CD4-positive, alpha-beta T cell treated with Interleukin-6 for 4 hours (primary cell): ENCODE measurements at places on chromosomes 2 and 18.

DNA sequence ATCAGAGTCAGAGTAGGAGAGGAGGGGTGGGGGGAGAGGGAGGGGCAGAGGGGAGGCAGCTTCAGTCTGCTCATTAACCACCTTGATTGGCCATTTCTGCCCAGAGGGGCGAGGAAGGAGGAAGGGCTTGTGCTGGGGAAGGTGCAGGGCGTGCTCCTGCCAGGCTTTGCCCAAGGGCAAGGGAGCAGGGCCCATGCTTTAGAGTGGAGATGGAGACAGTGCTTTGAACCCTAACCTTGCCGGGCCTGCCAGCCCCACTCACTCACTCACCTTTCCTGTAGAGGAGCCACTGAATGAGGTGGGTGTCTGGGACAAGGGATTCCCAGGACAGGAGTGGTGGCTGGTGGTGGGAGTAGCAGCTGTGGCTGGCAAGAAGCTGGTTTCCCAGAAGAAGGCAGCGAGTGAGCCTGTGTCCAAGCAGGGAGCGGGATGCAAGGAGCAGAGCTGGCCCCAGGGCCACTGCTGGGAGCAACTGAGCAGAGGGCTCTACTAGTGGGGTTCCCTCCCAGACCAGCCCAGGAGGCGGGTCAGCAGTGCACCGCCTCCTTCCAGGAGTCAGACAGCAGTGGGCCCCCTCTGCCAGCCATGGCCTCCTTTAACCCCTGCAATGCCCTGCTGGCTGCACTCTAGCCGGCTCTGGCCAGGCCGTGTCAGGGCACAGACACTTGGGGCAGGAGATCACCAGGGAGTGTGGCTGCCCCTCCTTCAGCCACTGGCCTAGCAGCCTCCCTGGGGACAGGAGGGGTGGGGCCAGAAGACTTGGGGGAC is 3.6 kb upstream of the RUFY4 start:
- DNase-seq, result no peak

DNA sequence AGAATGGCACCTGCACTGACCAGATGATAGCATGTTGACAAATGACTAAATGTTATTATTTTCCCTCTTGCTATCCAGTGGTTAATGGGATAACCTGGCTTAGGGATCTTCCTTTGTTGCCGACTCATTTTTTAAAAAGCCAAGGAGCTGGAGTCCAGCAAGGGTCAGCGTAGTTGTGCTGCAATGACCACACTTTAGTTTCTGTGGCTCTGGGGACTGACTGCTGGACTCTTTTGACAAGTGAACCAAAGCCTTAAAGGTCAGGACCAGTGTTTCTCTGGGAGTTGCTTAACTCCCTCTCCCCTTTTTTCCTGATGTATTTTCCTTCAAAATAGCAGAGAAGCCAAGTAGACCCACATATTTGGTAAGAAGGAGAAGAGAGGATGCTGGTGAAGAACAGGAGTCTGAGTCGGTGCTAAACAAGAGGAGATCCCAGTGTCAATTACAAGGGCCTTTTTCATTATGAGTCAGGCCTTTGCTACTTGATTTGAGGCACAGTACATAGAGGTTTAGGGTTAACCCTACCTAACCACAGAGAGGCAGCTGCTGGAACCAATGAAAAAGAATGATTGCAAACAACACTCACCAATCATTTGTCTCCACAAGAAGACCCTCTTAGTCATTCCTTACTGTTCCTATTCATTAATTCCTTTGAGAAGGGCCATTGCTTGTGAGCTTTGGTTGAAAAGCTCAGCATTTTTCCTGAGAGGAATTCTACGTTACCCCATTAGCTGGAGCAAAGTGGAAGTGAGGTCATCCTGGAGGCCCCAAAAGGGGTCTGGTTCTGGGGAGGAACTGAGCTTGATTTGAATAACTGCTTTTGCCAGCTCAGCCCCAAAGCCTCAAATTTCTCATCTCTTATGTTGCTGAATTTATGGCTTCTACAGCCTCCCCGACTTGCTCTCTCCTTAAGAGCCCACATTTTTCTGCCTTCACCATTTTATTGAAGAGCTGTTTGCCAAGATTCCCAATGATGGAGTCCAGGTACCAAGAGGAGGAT is 137.6 kb upstream of the HNMT start:
- no peak for DNase-seq

- no peak for DNase-seq
Observed at GRCh38 chr2:178282075-178282815, 87.9 kb downstream of the OSBPL6 start.

- no peak for DNase-seq
Observed at GRCh38 chr18:75113455-75113854, 95.5 kb downstream of the PTGR3 start.

GRCh38 chr2:128535953-128536352 is 217.3 kb upstream of the HS6ST1 start:
- no peak for DNase-seq

DNA sequence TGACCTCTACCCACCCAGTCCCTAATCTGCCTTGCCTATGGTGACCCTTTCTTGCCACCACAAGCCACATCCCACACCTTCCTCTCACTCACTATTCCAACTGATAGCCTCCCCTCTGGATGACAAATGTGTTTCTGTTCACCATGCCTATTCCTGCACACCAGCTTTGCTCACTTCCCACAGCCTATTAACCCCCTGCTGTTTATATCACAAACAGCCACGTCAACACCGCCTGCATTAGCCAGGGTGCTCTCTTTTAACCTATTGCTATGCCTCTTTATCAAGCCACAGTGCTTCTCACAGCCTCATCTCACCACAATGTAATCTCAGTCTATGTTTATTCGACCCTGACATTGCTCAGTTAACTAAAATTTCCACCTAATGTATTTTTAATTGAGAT is 271.8 kb downstream of the SUCLG1 start:
- no peak for DNase-seq

GRCh38 chr18:31077878-31078277 is 24.3 kb downstream of the DSC2 start:
- no peak for DNase-seq

DNA sequence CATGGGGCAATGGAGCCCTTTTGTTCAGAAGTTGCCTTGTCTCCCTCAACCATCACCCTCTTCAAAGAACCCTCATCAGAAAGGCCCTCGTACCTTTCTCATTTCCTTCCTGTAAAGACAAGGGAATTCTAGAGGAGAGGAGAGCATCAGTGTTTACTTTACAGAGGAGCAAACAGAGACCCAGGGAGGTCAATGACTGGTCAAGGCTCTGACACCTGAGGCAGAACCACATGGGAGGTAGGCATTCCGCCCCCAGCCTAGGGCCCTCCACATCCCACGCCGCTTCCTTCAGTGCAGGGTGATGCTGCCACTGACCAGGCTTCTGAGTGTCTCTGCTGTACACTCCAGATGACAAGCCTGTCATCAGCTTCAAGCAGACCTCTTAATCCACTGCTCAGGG is 104.7 kb downstream of the NRP2 start:
- DNase-seq, result no peak

- DNase-seq, result no peak
Observed at GRCh38 chr2:53827398-53828175, 32.2 kb downstream of the GPR75 start.

- DNase-seq, result no peak
Observed at GRCh38 chr2:215505044-215505786, 69.3 kb upstream of the FN1 start.

DNA sequence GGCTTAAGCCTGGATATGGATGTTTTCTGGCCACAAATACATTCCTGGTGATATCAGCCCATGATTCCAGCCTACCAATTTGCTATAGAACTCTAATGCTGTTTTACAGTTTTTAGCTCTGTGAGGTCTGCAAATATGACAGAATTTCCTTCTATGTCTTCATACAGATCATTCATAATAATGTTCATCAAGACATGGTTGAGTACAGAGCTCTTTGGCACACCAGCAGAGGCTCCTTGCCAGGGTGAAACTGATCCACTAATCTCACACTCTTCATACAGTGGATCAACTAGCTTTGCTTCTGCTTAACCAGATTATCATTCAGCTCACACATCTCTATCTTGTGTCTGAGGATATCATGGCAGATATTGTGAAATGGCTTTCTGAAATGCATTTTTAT is 672.1 kb downstream of the STK39 start:
- no peak for DNase-seq

GRCh38 chr2:56918790-56919189 is 735.0 kb downstream of the CCDC85A start:
- DNase-seq, result no peak

DNA sequence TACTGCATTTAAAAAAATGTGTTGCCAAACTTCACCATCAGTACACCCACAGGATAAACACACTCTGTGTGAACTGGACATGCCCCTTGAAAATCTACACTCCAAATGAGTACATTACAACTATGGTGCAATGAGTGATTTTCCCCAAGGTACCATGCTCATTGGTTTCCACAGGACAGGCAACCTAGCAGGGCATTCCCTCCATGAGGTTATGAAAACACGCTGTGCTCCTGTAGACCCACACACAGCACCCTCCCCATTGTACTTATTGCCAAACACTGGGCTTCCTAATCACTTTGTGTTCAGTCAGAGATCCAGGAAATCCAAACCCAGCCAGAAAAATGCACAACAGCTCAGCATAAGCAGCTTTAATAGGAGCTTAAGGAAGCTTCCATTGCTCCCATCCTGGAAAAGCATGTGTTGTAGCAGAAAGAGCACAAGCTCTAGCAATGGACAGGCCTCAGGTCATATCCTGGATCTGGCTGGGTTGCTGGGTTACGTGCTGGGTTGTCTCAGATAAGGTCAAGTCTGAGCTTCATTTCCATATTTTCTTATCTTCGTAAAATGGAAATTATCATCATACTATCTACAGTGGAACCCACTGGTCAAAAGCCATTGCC is 20.8 kb upstream of the ATIC start:
- DNase-seq, result no peak

DNA sequence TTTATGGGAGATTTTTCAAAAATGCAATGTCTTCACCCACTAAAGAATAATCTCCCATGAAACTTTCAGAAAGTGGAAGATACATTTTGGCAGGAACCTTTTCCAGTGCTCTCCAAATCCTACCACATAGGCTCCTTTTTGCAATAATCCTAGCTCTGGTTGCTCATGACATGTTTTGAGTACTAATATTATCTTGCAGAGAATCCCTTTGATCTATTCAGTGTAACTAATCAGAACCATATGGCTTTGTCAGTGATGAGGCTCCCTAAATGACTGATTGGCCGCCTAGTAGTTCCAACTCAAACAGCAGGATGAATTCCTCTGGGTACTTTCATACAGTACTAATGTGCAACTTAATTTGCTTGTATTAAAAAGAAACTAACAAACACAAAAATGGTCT is 544.0 kb upstream of the FAM98A start:
- DNase-seq, result no peak

- no peak for DNase-seq
Observed at GRCh38 chr2:29443151-29443550, 327.9 kb downstream of the CLIP4 start.

GRCh38 chr2:118907759-118908158 is 34.2 kb upstream of the MARCO start:
- no peak for DNase-seq

DNA sequence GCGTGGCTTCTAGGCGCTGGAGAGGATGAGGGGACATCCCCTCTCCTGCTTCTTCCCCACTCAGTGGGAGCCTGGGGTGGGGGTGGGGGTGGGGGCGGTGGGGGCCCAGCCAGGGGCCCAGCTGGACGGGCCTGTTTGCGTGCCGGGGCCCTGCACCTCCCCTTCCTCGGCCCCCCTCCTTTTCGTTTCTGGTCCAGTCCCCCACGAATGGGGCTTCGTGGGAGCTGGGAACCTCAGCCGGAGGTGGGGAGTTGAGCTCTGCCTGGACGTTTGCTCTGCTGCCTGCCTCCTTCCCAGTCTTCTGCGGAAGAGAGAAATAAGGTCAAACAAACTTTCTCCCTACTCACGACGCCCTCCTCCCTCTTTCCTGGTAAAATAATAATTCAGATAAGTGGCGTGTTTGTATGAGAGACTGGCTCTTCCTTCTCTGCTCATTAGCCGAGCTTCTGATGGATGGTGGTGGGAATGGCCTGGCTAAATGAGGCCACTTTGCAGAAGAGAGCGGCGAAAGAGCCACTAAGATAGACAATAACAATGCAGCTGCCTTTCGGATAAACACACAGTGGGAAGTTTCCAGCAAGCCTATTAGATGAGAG is 782 bp downstream of the MTA3 start:
- peak; percentile 28 for DNase-seq

DNA sequence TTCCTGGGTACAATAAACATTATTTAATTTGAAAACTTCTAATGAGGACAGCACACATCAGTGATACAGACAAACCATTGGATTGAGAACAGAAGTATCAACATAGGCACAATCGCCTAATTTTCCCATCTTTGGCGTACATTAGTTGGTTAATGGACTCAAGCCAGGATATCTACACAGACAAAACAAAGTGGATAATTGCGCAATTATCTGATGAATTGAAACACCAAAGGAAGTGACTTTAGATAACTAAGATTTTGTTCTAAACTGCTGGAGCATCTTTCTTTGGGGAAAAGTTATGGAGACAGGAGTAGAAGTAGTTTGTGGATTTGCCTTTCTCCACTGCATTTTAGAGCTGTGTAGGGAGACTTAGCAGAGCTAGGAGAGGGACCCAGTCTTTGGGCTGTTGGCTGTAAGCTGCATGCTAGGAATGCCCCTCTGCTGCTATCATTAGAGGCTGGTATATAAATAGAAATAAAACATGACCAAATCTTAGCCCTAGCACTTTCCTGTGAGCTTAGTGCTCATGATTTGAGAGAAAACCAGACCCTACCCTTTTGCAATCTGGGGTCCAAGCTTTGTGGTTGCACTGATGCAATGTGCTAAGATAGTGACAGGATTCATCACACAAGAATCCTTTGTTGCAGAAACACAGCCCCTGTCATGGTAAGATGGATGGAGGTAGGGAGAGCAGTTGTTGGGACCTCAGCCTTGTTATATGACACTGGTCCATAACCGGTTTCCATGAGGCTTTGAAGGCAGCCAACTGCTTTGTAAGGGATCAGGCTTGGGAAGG is 264.5 kb upstream of the PIK3C3 start:
- no peak for DNase-seq

DNA sequence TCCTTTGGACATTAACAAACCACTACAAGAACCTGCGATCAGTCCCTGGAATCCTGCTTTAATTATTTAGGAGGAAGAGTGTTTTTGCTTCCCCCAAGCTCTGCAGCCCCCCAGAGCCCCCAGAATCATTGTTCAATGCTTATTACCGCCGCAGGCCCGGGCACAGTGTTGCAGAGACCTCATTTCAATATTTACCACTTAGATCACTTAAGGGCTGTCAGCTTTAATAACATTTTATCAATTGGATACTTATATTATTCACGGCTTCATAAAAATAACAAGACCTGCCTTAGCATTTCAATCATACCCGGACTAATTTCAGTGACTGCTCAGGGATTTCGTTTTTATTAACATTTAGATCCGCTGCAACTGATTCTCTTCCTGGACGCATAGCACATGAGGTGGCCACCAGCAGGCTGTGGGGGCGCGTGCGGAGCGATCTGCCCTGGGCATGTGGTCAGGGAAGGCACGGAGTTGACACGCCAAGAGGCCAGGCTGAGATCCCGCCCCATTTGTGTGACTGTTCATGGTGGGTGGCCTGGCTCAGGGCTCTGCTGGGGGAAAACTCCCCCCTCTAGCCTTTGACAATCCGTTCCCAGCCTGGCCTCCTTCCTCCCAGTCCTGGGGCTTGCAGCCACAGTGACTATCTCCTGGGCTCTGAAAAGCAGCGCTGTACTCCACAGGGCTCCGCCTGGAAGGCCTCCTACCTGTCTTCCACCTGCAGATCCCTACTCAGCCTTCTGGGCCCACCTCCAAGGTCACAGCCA is 267.6 kb downstream of the SRBD1 start:
- no peak for DNase-seq
